Ammon's horn (tissue), 1 donor: ENCODE measurements at places on chromosomes 2 and 18.

DNA sequence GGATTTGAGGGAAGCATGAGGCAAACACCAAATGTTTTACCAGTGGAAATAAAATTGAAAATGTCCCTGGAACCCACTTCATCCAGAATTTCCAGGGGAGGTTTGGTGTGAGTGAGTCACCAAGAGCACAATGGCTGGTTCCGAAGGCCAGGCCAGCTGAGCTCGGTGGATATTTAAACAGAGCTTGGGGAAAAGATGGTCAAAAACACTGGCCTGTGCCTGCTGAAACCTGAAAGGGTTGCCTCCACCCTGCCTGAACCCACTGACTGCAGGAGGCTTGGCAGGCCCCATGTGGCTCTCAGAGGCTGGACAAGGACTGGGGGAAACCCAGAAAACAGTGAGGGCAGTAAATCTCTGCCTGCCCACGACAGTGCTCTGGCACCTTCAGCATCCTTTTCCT is 93.9 kb downstream of the TTC32 start:
- DNase-seq, result no peak

GRCh38 chr2:1420746-1421480 is 7.7 kb downstream of the TPO start:
- no peak for DNase-seq

- peak; percentile 39 for DNase-seq
Measured at GRCh38 chr2:158179660-158180059, 78.0 kb downstream of the UPP2 start.

- peak; percentile 58 for DNase-seq
Measured at GRCh38 chr2:42102024-42102590, 54.3 kb downstream of the PKDCC start.

DNA sequence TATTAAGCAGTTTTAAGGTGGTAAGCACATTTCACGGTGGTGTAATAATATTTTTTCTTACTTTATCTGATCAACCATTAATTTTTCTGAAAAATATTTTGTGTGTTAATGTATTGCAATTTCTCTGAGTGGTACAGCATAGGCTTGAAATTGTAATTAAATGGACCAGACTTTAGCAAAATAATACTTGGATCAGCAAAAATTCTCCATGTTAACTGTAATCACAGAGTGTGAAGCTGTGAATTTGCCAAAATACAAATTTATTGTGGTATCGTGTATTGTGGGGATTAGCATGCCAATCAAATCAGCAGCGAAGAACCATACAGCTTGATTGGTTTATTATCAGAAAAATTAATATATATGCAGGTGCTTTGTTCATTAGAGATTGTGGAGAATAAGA is 1088.9 kb upstream of the GYPC start:
- no peak for DNase-seq

DNA sequence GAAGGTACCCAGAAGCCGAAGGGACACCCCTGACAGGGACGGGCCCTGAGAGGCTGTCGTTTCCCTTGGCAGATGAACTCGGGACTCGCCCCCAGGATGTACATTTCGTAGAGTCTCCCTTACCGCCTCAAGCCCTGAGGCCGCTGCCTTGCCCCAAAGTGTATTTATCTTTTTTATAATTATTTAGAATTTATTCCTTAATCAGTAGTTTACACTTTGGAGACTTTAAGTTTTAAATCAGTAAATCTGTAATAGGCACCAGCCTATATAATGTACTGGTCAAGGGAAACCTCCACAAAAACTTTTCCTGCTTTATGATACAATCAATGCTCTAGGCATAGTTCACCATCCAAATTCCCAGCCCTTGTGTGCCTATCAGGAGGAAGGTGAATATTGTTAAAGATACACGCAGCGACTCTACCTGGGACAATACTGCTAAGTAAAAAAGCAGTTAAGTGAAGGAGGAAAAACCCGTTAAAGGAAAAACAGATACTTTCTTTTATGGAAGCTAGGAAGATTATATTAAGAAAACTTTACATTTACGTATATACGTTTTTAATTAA is 848 bp downstream of the VRK2 start:
- DNase-seq, result no peak

DNA sequence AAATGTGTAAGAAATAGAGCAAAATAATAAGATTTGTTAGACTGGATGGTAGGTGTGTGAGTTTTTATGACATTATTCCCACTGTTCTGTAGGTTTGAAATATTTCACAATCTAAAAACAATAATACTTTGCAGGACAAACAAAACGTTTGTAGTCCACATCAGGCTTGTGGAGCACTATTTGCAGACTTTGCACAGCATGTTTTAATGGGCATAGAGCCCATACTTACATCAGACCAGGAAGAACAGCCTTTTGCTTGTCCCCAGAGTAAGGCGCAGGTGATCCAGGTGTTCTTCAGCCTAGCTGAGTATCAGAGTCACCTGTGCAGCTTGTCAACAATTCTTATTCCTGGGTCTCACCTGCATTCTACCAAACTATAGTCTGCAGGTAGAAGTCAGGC is 9.1 kb upstream of the STK39 start:
- no peak for DNase-seq

DNA sequence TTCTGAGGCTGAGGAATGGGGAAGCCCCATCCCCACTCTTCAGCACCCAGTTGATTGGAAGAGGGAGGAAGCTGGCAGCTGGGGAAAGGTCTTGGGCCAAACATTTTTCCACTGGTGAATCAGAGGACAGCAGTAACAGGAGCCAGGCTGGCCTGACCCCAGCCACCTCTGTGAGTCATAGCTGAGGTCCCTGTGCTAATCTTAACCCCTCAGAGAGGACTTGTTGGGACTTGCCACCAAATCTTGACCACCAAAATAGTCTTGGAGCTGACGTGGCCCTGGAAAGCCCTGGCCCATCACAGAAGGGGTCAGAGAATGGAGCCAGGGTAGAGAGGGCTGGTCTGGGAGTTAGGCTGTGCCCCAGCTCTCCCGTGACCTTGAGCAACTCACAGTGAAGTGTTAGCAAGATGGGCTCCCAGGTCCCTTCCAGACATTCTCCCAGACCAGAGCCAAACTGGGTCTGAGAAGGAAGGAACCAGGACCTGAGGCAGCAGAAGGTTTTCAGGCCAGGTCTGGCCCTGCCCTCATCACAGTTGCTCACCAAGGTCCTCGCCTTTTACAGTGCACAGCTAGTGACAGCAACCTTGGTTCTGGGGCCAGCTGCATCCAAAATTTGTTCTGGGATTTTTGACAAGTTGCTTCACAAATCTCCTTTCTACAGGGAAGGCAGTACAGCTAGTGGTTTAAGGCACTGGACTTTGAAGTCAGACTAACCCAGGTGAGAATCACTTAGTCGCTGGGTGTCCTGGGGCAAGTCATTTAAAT is 266.6 kb downstream of the CYP26B1 start:
- no peak for DNase-seq

DNA sequence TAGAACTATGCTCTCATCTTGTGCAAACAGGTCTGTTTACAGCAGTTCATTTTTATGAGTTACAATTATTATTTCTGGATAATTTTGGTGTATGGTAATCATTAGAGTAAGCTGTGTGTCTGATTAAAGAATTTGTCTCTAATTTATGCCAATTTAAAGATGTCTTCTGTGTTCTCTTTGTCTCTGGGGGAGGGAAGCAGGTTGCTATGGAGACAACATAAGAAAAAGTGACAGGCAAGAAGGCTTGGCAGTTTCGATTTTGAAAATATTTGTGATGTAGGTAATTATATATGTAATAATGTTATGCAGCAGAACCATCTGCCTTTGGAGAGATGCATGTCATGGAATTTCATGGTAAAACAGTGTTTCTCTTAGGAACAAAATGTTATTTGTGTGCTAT is 78.2 kb downstream of the SH3RF3 start:
- no peak for DNase-seq

DNA sequence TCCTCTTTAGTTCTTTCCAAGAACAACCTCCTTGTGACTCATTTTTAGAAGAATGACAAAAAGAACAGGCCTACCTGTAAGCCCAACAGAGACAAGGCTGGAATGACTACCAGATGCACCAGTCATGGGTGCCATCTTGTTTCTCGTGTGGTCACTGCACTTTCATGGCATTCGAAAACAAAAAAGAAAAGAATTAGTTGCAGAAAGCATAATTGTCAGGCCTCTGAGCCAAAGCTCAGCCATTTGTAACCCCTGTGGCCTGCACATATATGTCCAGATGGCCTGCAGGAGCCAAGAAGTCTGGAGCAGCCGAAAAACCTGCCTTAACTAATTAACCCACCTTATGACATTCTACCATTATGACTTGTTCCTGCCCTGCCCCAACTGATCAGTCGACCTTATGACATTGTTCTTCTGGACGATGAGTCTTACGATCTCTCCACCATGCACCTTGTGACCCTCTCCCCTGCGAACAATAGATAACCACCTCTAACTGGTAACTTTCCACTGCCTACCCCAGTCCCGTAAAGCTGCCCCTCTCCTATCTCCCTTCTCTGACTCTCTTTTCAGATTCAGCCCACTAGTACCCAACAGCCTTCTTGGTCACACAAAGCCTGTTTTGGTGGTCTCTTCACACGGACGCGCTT is 13.9 kb upstream of the BUB1 start:
- no peak for DNase-seq

DNA sequence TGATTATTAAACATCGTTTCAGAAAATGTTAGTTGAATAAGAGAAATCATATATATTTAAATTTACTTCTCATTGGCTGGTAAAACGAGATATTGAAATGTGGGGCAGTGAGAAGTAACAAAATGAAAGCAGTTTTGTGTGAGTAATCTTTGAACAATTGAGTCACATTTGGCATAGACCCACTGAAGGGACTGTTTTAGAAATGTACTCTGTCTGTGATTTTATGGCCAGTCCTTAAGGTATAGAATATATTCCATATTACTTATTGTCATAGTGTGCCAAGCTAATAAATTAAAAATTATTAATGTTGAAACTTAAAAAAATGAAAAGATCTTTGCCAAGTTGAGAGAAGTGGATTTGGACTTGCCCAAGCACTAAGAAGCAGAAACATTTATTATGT is 222.4 kb upstream of the COL3A1 start:
- DNase-seq, result no peak

GRCh38 chr2:147636886-147637285 is 207.9 kb upstream of the ACVR2A start:
- no peak for DNase-seq

- no peak for DNase-seq
Measured at GRCh38 chr2:182717816-182718215, 1.8 kb downstream of the DNAJC10 start.

GRCh38 chr2:216740557-216741222 is 45.3 kb upstream of the IGFBP5 start:
- no peak for DNase-seq

DNA sequence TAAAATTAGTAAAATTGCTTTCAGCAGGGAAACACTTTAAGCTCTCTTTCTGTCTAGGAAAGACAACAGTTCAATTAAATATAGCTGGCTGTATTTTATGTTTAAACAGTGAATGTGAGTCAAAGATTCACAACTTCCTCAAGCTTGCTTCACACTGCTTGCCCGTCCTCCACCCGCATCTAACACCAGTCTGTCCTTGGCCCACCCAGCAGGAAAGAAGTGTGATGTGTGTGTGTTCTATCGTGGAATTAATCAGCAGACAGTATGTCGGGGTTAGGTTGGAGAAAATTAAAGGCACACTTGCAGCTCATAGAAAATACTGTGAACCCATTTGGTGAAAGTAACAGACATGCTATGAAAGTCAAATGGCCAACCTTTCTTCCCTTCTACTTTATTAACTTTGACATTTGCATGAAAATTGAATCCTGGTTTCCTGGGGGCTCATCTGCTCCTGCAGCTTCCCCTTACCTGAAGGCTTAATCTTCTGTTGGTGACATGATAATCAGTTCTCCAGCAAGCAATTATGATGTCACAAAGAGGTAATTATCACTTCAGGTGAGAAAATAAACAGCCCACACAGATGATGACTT is 182.0 kb downstream of the UXS1 start:
- no peak for DNase-seq

DNA sequence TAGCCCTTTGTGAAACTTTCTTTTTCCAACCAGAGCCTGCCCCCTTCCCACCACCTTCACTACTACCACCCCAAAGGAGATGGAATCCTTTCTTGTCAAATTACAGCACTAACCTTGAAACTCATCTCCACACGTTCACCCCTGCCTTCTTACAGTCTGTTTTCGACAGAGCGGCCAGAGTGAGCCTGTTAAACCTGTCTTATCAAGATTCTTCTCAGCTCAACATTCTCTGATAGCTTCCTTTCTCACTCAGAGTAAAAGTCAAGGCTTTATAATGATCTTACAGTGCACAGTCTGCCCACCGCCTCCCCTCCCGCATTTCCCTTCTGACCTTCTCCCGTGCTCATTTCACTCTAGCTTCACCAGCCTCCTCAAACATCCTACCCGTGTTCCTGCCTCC is 56.0 kb downstream of the ARHGAP25 start:
- no peak for DNase-seq

DNA sequence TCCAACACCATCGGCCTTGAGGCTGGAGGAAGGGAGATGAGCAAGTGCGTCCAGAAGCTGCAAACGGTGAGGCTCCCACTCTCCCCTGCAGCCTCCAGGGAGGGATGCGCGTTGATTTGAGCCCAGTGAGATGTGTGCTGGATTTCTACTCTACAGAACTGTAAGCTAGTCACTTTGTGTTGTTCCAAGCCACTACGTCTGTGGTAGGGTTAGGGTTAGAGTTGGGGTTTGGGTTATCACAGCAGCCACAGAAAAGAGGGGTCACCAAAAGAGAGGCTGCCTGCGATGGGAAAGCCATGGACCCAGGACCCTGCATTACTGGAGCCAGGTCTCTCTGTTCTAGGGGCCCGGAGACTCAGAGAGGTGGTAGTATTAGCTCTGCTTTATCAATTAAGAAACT is 94.5 kb downstream of the KCNF1 start:
- no peak for DNase-seq

DNA sequence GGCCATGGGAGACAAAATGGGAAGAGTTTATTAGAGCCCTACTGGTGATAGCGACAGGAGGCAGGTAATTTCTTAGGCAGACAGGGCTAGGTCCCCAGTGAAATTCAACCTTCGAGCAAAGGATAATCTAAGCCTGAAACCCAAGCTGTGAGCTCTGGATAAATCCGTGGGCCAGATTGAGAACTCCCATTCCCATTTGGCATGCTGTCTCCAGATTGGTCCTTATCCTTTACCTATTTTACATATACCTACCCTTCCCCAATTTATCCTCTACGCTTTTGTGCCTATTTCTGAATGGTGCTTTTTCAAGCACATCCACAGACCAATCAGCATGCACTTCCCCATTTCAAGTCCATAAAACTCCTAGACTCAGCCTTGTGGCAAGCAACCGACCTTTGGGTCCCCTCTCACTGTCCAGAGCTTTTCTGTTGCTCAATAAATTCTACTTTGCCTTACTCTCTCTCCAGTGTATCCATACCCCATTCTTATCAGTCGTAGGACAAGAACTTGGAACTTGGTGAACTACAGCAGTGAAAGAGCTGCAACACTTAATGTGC is 268.0 kb downstream of the MYCN start:
- DNase-seq, result no peak

DNA sequence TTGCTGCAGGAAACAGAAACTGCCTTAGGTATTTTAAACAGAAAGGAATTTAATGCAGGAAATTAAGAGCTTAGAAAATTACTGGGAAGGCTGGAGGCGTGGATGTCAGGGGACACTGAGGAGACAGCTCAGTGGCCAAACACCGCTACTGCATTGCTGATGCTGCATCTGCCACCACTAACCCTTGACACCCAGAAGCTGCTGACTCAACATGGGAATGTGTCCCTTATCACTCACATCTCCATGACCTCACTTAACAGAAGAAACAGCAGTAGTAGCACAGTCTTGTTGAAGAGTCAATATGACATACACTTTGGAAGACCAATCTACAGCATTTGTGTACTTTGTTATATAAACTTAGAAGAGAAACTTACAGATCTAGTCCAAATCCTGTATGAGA is 906.1 kb downstream of the SLC4A3 start:
- no peak for DNase-seq
